ENCODE measurements at places on chromosomes 16 and 17. TPM values are rescaled to one million over a fixed set of nuclear protein-coding genes. Genes with fewer than 3 reads are reported as not detected.

PYY gene
- 3.4 TPM for polyA plus RNA-seq

DNA sequence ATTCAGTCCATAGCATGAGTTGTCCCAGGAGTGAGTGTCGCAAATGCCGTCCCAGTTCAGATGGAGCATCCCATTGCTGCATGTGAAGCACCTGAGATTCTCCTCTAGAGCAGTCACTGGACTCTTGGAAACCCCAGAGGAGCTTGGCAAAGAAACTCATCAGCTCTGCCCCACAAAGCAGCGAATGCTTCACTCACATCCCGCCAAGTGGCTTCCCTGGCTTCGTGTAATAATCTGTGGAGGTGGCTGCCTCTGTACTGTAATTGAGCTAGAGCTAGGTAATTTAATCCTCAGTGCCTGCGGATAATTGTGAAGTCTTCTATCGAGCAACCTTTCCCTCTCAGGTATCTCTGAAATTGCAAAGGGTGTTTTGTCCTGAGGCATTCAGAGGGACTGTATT, 107.1 kb downstream of the SNX29 start:
- DNase-seq: no peak

- no peak for DNase-seq
These were observed 11.3 kb downstream of the CDK3 start for GRCh38 chr17:76011951-76012350.

GRCh38 chr17:50770346-50770745, 3.0 kb upstream of the ANKRD40CL start:
- DNase-seq: no peak

ALDH3A2 gene
- polyA plus RNA-seq: 41.6 TPM

DNA sequence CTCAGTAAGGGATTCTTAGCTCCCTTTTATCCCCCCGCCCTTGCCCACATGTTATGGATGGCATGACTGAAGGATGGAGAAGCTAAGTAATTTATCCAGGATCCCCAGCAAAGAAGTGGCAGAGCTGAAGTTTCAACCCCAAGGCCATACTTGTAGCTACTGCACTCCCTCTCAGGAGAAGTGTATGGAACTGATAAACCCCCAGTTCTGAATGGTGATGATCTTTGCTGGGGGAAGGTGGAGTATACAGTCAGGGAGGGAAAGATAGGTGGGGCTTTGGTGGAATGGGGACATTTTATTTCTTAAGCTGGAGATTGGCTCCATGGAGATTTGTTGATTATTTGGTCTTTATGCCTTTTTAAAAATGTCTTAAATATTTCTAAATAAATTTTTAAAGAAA, 58.3 kb downstream of the TNRC6C start:
- no peak for DNase-seq

- no peak for DNase-seq
These were observed 105.9 kb upstream of the RPL38 start for GRCh38 chr17:74097450-74098135.

DNA sequence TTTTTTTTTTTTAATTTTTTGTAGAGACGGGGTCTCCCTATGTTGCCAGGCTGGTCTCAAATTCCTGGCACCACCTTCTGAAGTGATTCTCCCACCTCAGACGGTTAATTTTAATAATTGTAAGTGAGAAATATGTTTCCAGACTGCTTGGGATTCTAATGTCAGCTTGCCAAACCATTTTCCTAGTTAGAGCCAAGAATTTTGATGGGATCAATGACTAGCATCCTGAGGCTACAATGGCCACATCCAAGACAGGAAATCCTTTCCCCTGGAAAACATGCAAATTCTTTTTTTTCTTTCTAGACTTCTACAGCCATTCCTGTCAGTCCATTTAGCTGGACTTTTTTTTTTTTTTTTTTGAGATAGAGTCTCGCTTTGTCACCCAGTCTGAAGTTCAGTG, 32.6 kb downstream of the IGF2BP1 start:
- no peak for DNase-seq

DNA sequence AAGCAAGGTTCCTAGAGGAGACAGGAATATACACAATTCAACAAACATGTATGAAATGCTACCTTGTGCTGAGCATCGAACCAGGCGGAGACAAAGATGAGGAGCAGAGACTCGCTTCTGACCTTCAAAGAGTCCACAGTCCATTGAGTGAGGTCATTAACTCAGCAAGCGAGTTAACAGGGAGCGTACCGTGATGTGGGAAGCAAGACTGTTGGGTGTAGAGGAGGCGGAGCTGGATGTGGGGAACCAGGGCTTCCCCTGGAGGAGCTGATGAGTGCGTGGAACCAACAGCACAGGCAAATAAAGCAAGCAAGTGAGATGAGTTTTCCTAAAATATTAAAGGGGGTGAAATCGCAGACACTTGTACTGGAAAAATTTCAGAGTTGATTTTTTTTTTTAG, 65.0 kb downstream of the NXN start:
- no peak for DNase-seq

DNA sequence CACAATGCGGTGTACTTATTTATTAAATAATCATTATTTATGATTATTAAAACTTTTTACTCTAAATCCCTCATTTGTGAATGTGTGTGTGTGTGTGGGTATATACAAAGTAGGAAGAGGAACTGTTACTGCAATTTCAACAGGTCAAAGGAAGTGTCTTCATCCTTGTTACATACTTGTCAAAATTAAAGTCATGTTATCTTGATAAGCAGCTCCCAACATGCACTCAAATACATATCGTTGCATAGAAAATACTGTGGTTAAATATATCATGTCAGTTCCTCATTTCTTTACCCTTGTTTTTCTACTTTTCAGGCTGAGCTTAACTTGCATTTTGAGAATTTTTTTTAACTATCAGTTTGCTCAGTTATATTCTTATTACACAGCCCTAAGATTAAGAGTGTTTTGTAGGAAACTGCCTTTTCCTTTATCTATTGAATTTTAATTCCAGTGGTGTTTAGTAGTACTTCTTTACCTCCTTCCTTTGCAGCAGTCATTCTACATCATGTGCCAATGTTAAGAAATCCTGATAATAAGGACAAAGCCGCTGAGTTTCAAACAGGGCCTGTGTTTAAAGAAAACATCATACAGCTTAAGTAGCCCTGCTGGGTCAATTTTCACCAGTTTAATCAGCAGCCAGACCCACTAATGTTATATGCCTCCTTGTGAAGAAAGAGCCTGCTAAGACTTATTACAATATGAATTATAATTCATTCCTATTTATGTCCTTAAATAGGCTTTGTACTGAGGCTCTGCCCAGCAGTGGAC, 7.2 kb downstream of the EFCAB5 start:
- no peak for DNase-seq

GRCh38 chr17:3843935-3844516, 2.0 kb downstream of the NCBP3 start:
- DNase-seq: no peak

DNA sequence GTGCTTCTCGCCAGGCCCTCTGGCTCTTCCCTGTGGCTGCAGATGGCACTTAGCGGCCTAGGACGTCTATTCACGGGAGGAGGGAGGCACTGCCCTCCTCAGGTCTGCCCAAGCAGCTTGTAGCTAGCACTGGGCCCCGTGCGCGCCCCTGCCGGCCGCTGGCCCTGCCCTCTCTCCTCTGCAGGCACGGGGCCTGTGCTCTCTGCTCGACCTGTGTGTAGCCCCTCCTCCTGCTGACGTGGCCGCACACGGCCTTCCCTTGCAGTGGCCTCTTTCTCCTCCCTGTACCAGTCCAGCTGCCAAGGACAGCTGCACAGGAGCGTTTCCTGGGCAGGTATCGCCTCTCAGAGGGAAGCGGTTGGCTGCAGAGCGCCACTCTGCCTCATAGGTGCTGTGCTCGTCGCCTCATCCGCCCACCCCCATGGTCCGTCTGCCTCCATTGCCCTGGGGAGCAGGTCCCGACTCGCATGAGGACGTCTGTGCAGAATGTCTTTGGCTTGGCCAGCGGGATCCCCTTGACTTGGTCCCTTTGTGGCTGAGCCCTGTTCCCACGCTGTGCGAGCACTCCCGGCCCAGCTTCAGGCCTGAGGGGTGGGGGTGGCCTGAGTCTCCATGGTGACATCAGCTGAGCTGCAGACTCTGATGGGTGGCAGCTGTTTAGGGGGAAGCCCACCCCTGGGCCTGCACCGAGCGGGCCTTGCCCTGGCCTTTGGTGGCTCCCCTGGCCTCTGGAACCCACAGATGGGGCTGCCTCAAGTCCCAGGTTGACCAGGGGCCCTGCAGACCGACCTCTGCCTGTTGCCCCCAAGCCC, 34.6 kb downstream of the TSC2 start:
- DNase-seq: no peak

DNA sequence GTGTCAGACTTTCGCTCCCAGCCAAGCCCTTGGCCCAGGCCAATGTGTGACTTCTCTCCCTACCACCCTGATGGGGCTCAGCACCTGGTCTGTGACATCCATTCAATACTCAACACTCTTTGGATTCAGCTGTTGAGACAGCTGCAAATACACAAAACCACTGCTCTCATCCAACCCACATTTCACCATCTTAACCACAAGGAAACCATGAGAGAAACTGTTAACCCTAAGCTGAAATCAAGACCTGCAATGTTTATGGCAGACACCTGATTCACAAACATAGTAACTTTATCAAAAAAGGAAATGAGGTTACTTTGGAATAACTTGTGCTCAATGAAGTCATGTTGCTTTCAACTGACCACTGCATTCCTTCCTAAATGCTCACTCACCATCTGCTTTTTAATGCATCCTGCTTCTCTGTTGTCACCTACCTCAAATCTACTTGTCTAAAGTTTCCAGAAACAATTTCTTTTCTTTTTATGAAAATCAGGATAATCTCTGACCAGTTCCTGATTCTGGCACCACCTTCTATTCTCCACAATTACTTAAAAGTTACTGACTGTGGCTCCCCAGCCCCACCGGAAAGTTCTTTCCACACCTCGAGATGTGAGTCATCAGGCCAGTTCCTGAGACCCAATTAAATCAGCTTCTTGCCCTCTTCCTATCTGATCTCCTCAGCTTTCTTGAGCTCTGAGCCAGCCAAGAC, 88.2 kb downstream of the NOG start:
- DNase-seq: no peak

GRCh38 chr16:66520406-66521170, 29.3 kb downstream of the TK2 start:
- DNase-seq: no peak

- DNase-seq: no peak
These were observed 55.1 kb downstream of the SRCIN1 start for GRCh38 chr17:38550661-38551060.

DNA sequence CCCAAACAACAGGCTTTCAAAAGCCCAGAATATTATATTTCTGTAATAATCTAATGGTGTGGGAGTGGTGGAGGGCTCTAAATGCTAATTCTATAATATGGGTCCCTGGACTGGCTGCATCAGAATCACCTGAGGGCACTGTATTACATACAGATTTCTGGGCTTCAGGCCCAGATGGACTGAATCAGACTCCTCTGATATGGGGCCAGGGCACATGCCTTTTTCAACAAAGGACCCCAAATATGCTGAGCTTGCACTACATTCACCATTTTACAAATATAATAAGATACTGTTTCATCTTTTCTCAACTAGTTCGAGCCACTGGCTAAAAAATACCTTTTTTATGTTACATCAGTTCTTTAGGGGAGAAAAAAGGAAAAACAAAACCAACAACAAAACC, 309.7 kb downstream of the MAP2K6 start:
- no peak for DNase-seq

DNA sequence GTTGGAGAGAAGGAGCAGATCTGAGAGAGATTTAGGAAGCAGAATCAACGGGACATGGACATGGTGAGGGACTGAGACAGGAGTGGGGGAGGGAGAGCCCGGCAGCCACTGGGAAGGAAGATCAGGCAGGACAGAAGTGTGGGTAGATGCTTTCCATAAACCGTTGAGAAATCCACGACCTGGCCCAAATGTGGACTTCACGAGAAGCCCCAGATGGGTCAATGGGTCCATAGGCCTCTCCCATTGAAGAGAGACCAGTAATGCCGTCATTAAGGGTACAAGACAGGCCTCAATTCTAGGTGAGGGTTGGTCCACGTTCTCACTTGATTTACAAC, 530 bp upstream of the CCL22 start:
- no peak for DNase-seq

GRCh38 chr17:43574896-43575525, 28.9 kb upstream of the ETV4 start:
- DNase-seq: no peak

DNA sequence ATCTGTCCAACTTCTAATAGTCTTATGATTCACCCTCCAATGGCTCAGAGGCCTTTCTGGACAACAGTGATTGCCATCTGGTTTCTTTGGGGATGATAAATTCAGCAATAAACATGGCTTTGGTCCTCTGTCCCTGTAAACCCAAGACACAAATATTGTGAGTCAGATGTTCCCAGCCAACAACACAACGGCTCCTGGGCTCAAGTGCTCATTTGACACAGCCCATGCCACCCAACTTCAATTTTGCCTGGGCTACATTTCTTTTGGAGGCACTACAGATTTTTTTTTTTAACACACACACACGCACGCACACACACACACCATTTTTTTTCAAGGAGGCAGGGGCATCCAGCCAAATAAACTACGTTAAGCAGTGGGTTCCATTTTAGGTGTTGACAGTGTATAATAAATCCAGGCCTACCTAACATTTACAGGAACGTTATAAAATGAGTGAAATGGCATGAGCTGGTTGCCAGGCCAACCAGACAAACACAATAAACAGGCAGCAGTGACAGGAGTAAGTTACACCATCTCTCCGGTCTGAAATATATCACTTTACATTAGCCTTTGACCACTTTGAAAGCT, 939.9 kb upstream of the SOX9 start:
- DNase-seq: no peak

DNA sequence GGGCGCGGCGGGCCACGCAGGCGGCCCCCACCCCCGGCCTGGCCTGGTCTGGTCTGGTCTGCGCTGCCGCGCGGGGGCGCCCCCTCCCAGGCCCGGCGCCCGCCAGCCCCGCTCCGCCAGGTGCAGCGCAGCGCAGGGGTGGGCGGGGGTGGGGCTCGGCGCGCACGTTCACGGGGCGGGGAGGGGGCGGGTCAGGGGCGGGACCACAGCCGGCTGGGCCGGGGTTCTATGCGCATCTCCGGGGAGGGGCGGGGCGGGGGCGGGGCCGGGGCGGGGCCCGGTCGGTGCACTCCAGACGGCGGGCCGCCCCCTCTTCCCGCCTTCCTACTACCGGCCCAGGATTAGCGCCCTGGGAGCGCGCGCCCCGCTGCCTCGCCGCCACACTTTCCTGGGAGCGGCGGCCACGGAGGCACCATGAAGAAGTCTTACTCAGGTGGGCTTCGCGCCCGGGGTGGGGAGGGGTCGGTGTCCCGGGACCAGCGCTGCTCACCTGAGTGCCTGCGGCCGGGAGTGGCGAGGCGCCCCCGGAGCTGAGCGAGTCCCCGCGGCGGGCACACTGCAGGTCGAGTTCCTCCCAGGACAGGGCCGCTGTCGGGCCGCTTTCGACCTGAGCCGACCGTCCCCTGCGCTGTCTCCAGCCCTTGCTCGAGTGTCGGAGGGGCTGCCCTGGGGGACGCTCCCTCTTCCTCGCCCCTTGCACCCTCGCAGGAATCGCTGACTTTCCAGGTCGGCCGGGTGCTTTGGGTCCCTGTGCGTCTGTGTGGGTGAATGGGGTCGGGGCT, 140.5 kb downstream of the SEC14L1 start:
- DNase-seq: no peak

GRCh38 chr16:57918994-57919393, 51.9 kb downstream of the CNGB1 start:
- no peak for DNase-seq

LRRC75A gene
- 10.5 TPM for polyA plus RNA-seq

ELOB gene
- 1,702 TPM for polyA plus RNA-seq

CACNG3 gene
- 0.12 TPM for polyA plus RNA-seq

- no peak for DNase-seq
These were observed 184.2 kb downstream of the COPRS start for GRCh38 chr17:31674717-31675349.

ZDHHC7 gene
- polyA plus RNA-seq: 125 TPM

Data from H1 (cell line).